ENCODE measurements at places on chromosomes 1 and 21.

DNA sequence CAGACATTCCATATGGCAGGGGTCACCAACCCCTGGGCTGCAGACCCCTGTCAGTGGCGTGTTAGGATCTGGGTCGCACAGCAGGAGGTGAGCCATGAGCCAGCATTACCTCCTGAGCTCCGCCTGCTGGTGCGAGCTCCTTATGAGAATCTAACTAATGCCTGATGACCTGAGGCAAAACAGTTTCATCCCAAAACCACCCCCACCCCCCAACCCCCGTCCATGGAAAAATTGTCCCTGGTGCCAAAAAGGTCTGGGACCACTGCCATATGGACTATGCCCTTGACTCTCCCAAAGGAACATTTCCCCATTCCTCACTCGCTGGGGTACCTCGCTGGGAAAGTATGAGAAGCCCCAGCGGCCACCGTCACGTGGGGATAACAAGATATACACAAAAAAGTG, 6.4 kb upstream of the CPT2 start:
- no peak for DNase-seq

DNA sequence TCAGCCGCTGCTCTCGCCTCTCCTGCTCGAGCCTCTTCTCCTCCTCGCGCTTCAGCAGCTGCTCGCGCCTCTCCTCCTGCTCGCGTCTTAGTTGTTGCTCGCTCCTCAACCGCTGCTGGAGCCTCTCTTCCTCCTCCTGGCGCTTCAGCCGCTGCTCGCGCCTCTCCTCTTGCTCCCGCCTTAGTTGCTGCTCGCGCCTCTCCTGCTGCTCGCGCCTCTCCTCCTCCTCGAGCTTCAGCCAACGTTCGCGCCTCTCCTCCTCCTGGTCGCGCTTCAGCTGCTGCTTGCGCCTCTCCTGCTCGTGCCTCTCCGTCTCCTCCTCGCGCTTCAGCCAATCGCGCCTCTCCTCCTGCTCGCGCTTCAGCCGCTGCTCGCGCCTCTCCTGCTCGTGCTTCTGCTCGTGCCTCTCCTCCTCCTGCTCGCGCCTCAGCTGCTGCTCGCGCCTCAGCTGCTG, 3.7 kb downstream of the TCHH start:
- peak; percentile 75 for DNase-seq

- DNase-seq = no peak
These were observed 14.0 kb downstream of the OVAAL start for GRCh38 chr1:180572760-180573159.

DNA sequence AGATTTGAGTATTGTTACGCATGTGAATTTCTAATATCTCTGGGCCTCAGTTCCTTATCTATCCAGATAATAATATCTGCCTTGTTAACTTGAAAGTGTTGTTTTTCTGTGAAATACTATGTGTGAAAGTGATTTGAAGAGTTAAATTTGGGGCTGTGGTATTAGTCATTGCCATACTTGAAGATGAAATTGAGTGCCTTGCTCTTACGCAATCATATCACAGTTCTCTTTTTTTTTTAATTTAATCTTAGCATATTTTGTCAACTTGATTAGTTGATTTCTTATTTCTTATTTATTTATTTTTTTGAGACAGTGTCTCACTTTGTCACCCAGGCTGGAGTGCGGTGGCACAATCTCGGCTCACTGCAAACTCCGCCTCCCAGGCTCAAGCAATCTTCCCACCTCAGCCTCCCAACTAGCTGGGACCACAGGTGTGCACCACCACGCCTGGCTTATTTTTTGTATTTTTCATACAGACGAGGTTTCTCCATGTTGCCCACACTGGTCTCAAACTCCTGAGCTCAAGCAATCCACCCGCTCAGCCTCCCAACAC, 31.0 kb downstream of the AGO4 start:
- no peak for DNase-seq

GRCh38 chr1:155540000-155540874, 22.4 kb downstream of the ASH1L start:
- no peak for DNase-seq

- DNase-seq = no peak
These were observed 132.1 kb downstream of the PRDM2 start for GRCh38 chr1:13832100-13832499.

- DNase-seq = no peak
These were observed 26.6 kb downstream of the CRYAA start for GRCh38 chr21:43195121-43196021.

- DNase-seq = no peak
These were observed 2.0 kb downstream of the MEF2D start for GRCh38 chr1:156498432-156499193.

- DNase-seq = no peak
These were observed 3.6 kb downstream of the BTG2 start for GRCh38 chr1:203308923-203309331.

- no peak for DNase-seq
These were observed 6.2 kb downstream of the AKIRIN1 start for GRCh38 chr1:38997034-38997900.

GRCh38 chr1:119397986-119398385, 17.0 kb upstream of the HSD3B2 start:
- no peak for DNase-seq
